ENCODE measurements at places on chromosomes 13 and 19.

GRCh38 chr13:71870100-71870499, 3.1 kb upstream of the DACH1 start:
- no peak for DNase-seq

GRCh38 chr19:2060884-2061494, 9.9 kb upstream of the MKNK2 start:
- DNase-seq: peak; percentile 60

GRCh38 chr13:50077431-50077830, 62.2 kb downstream of the KCNRG start:
- DNase-seq: no peak

DNA sequence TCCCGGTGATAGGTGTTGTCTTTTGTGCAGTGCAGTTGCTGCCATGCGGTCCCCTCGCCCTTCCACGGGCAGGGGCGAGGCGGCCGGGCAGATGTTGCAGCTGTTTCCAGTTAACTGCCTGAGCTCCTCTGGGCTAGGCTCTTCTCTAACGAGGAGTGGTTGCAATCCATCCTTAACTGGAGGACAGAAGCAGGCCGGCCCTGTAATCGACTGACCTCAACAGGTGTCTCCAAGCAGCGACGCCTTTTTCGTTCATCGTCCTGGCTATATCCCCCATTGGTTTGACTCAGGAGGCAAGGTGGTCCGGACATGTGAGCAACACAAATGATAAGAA, 1.9 kb upstream of the TSC22D1 start:
- DNase-seq: no peak

DNA sequence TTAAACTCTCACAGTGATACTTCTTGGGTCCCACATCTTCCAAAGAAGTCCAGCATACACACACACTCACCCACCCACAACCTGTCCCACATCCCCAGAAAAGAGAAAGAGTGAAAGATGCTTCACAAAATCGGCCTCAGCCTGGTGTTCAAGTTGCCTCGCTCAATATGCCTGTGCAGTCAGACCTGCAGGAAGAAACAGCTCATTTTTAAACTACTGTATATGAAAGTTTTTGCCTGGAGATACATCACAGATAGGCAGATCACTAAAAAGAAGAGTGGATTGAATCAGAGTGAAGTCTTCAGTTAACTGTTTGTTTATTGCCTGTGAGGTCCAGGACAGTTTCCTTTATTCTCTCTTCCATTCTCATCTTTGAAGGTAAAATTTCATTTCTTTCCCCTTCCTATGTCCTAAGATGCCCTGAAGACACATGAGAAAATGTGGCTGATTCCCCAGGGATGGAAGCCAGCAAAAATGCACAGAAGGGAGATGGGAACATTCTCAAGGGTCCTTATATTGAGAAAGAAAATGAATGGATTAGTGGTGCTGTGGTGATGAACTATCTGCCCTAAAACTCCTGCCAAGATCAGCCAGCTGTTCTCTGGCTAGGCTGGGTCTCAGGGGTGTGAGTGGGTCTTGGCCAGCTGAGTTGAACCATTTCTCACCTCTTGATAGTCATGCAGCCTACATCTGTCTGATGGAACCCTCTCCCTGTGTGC, 259.0 kb downstream of the ITGBL1 start:
- DNase-seq: no peak

DNA sequence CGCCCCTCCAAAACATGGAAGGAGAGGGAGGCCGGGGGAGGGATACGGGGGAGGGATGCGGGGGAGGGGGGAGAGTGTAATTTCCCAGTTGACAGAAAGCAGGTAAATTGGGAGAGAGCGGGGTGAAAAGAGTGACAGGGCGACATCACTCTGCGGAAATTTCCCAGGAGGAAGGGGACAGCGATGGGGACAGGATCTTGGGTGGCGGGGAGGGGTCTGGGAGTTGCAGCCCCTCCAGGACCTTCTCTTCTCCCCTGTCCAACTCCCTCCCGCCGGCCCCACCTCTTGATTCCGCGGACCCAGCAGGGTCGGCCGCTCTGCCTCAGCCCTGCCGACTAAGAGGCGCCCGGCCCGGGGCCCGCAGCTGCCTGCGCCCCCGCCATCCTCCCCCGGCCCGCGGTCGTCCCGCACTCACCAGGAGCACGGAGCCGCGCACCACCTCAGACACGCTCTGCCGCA, 108.0 kb upstream of the DOCK9 start:
- DNase-seq: no peak
